ENCODE measurements at places on chromosomes 7 and 10.

GRCh38 chr7:55134786-55135185 is 116.0 kb downstream of the EGFR start:
- no peak for DNase-seq

DNA sequence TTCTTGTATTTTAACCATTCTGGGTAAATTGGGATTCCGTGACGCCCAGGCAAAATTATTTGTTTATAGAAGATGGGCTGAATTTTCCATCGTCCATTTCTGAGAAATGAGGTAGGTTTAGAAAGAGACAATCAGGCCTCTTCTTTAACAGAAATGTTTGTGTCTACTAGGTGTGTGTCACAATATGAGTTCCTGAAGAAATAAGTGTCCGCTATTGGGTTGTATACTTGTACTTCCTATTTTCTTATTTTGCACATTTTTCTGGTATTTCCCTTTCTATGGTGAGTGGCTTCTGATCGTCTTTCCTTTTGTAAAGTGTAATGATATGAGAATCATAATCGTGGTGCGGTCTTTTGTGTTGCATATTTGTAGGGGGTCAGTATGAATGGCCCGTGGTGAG is 83.9 kb downstream of the TCF7L2 start:
- no peak for DNase-seq

DNA sequence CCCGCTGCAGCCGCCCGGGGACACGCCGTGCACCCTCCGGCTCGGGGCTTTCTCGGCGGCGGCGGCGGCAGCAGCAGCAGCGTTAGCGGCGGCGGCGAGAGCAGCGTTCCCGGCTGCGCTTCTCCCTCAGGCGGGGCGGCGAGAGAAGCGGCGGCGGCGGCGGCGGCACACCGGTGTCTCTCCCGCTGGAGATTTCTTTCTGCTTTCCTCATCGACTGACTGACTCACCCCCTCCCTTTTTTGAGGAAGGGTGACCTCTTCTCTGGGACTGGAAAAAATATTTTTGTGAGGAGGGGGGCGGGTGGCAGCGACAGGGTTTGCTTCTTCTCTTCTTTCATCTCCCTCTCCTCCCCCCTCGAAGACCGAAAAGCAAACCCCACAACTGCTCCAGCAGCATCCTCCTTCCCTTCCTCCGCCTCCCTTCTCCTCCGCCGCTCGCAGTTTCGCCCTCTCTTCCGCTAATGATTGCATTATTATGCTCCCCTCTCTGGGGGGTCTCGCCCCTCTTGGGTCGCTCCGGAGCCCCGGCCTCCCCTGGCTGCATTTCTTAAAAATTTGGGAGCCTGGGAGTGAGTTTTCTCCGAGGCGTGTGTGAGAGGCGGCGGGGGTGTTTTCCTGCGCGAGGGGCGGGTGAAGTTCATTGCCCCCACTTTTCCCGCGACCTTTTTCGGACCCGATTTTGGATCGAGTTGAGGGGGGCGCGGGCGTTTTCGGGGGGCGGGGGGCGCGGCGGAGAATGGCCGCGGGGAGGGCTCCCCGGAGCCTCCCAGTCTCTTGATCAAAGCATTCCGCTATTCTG is 411 bp downstream of the AUTS2 start:
- no peak for DNase-seq

DNA sequence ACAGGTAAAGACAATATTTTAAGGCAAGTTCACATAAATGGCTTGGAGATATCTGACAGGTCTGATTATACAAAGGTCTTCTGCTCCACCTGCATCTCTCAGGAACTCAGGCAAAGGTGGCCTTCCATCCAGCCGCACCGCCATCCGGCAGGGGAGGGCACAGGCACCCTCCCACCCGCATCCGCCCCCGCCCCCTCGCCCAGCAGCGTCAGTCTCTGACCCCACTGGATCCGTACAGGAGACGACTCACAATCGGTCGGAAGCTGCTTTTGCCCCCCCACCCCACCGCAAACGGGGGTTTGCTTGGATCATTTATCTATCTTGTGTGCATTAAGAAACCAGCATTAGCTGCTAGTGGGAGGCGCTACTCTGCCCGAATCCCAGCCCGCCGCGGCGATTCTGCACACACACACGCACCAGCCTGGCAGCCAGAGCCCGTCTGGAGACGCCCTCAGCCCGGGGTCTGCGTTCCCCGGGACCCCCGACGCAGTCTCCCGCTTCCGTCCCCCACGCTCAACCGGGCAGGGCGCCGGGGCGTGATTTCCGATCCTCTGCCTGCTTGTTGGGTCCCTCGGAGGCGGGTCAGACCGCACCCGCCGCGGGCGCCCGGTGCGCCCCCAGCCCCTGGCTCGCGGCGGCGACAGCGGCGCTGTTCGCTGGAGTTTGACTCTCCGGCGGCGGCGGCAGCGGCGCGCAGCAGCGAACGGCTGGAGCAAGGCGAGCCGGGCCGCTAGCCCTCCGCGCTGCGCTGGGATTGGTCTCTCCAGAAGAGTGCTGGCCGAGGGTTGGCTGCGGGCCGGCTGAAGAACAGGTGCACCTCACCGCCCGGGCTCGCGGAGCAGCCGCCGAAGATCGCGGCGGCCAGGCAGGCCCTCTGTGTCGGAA is 820 bp upstream of the NRG3 start:
- no peak for DNase-seq

DNA sequence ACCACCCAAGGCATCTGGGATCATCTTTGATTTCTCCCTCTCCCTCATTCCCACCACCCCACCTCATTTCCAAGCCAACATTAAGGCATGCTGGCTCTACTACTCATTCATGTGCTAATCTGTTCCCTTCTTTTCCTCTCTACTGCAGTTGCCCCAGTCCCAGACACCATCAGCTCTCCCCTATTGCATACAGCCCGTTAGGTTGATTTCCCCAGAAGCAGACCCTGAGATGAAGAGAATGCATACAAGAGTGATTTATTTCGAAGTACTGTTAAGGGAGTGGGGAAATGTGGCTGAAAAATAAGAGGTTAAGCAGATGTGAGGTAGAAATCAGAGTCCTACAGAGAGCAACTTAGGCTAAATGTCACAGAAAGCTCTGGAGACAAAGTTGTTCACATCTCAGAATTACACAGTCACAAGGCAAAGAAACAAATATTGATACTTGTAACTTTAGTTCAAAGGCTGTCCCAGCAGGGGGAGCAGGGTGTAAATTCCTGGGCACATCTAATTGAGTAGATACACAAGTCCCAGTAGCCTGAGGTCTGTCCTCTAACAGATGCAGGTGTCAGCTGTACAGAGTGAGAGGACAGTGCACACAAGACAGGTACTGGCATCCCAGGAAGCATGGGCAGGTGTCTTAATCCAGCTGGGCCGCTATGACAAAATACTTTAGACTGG is 20.9 kb downstream of the AKR1D1 start:
- no peak for DNase-seq

GRCh38 chr10:785089-785860 is 95.8 kb upstream of the DIP2C start:
- no peak for DNase-seq

- no peak for DNase-seq
Observed at GRCh38 chr10:1860351-1860750, 123.0 kb upstream of the ADARB2 start.

GRCh38 chr10:102401735-102402511 is 6.4 kb downstream of the NFKB2 start:
- no peak for DNase-seq

DNA sequence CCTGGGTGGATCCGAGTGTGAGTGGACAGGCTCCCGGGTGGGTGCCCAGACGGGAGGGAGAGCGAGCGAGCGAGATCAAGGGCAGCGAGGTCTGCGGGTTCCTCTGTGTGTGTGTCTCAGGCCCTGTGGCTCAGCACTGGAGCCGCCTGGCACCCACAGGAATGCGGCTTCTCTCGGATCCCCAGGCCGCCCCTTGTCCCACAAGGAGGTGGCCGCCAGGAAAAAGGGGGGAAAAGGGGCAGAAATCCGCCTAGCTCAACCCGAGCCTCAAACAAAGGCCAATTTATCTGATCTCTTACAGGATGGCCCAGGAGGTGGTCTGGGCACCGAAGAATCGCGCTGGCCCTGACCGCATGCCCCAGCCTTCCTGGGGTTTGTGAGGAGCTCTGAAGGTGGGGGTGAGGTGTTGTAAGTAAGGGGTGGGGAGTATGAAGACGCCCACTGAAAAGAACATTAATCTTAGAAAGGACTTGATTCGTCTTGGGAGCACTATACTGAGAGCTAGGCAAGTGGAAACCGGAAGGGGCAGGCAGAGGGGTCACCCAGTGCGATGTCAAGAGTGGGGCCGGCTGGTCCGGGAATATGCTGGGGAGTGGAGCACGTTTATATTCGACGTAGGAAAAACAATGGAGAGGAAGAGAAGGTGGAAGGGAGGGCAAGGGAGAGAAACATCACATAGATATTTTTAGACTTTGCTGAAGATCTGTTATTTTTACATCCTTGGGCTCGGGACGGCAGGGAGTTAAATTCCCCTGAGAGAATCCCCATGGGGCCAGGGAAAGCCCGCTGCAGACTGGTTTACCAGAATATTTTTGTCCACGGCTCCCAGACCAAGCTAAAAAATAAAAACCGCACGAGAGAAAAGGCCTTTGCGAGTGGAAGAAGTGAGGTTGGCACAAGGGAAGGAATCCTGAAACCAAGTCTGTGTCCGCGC is 7.2 kb downstream of the DLX5 start:
- no peak for DNase-seq

- no peak for DNase-seq
Observed at GRCh38 chr7:2115760-2116447, 116.8 kb downstream of the MAD1L1 start.

- no peak for DNase-seq
Observed at GRCh38 chr7:96080027-96080426, 241.9 kb downstream of the SLC25A13 start.

DNA sequence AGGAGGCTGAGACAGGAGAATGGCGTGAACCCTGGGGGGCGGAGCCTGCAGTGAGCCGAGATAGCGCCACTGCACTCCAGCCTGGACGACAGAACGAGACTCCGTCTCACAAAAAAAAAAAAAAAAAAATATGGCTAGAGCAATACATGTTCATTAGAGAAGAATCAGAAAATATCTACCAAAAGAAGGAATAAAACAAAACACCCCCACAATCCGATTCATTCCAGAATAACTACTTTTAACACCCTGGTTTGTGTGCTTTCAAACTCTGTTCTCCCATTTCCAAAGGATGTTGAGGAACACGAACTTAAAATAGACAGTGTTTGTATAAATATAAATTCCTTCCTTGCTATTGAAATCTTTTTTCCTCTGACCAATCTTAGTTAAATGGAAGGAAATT is 6.5 kb downstream of the PDSS1 start:
- no peak for DNase-seq

GRCh38 chr10:126252884-126253610 is 135.2 kb downstream of the ADAM12 start:
- no peak for DNase-seq

GRCh38 chr10:108147346-108147745 is 982.8 kb upstream of the SORCS1 start:
- no peak for DNase-seq

All from stimulated activated CD8-positive, alpha-beta memory T cell treated with anti-CD3 and anti-CD28 coated beads, Interleukin-2, amount 100 ng/mL, for 1 hour (primary cell).